Fibroblast of villous mesenchyme (primary cell): ENCODE measurements at places on chromosomes 2 and 18. TPM values are rescaled to one million over a fixed set of nuclear protein-coding genes. Genes with fewer than 3 reads are reported as not detected.
A peak's percentile ranks its signal among the peaks of the same experiment; 100 is the strongest.

The DIS3L2 gene
- total RNA-seq, result 26.7 and 30.7 TPM in 2 replicates

GRCh38 chr2:237262838-237263771, 150.9 kb downstream of the COL6A3 start:
- peak; percentile 87 for DNase-seq

- peak; percentile 12 for DNase-seq
Measured at GRCh38 chr2:82993609-82994008, 1465.5 kb downstream of the SUCLG1 start.

The IMPA2 gene
- 17.4 and 41.5 TPM in 2 replicates for total RNA-seq

GRCh38 chr2:68940369-68940768, 12.3 kb downstream of the GKN2 start:
- DNase-seq, result no peak
